ENCODE measurements at places on chromosomes 2 and 18.

DNA sequence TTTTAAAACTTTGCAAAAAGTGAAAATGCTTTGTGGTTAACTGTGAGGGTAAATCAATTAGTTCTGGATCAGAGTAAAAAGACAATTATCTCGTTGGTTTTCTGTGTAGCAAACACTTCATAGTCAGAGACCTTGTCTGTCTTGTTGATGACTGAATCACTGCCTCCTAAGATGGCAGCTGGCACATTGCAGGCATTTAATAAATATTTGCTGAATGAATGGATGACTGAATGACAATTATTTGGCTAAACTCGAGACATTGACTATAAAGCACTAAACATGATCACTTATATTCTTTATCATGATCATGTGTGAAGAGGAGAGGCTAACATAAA is 96.2 kb downstream of the MAIP1 start:
- DNase-seq, result no peak

DNA sequence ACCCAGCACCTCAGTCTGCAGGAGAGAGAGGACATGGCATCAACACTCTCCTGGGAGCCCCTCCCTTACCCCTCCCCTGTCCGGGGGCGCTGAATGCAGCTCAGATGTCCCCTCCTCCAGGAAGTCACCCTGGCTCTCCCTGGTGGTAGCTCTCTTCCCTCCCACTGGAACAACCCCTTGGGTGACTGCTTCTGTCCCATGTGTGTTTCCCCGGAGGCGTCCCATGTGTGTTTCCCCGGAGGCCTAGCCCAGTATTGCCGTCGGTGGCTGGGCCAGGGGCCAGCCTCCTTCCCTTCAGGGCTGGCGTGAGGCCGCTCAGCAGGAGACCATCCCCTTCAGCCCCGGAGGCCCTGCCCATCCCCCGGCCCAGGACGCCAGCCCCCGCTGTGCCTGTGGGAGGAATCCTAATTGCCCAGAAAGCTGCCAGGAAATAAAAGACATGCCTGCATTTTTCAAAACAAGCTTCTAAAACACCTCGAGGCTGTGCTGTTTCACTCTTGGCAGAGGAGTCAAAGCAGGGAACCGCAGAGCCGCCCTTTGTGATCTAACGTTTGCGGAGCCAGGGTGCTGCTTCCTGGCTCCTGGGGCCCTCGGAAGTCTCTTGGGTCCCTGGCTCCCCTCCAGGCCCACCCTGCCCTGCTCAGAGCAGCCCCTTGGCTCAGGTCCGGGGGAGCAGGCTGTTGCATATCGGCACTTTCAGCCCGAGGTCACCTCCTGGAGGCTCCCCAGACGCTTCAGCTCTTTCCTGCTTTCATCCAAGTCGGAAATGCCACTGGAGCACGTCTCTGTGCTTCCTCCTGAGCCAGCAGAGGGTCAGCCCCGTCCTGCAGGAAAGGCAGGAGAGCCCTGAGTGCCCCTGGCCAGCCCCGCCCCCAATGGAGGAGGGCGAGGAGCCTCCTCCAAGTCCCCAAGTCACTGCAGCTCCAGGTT is 11.4 kb downstream of the SNED1 start:
- DNase-seq, result peak; percentile 75

DNA sequence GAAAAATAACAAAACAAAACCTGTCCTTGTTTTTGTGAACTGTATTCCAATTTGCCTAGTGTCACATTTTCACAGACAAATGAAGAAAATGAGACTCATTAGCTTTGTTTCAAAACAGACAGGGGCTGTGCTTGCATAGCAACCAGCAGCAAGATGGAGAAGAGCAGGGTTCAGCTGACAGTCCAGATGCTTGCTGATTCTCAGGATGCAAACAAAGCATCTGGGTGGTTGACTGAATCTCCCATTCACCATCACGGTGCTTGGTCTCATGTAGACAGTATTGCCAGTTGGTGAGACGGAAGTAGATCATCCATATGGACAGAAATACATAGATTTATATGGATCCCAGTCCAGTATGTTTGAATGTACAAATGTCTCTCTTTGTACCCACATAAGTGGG is 326.8 kb downstream of the CCDC85A start:
- no peak for DNase-seq

DNA sequence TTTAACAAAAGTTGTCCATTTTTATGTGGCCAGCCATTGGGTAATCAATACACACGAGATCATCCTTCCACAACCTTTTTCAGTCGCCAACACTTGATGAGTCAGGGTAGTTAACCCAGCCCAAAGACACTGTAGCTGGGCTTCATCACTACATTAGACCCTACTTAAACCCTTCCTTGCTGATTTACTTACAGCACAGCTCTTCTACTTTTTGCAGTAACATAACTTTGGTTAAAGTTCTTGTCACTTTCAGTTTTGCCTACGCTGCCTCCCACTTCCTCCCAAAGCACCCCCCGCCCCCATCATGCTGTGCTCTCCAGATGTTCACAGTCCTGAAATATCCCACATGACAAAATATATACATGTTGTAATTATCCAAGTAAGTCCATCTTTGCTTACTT is 103.6 kb downstream of the CDK15 start:
- DNase-seq, result no peak

GRCh38 chr2:216956820-216957493 is 97.1 kb upstream of the TNP1 start:
- no peak for DNase-seq

DNA sequence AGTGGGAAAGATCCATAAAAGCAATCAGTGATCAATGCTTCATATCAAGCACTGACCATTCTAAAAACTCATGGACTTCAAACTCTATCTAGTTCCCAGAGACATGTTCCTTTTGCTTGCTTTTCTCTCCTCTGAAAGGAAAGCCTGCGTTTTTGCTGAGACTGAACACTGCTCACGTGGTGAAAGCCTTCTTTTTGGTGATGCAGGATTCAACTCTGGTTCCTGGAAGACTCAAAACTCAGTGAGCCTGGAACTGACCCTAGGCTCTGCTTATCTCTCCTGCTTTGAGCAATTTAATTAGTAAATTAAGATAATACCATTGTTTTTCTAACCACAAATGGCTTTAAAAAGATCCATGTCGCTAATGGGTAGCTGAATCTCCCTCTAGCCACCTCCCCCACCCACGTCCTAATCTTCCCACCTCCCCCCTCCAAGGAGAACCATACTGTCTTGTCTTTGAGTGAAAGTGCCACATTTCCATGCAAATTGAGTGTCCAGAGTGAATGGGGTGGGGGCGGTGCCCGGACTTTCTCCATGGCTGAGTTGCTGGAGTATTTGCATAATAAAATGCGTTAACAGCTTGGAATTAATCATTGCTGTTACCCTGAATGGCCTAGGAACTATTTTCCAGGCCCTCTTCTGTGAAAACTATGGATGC is 130.5 kb downstream of the BCL11A start:
- no peak for DNase-seq

- DNase-seq, result no peak
Observed at GRCh38 chr18:23879126-23879525, 135.4 kb upstream of the TTC39C start.

GRCh38 chr2:97868986-97869721 is 126.6 kb downstream of the TMEM131 start:
- peak; percentile 79 for DNase-seq

- DNase-seq, result no peak
Observed at GRCh38 chr2:45494275-45494977, 116.6 kb downstream of the SRBD1 start.

GRCh38 chr2:236919209-236919608 is 166.5 kb upstream of the COPS8 start:
- DNase-seq, result no peak

DNA sequence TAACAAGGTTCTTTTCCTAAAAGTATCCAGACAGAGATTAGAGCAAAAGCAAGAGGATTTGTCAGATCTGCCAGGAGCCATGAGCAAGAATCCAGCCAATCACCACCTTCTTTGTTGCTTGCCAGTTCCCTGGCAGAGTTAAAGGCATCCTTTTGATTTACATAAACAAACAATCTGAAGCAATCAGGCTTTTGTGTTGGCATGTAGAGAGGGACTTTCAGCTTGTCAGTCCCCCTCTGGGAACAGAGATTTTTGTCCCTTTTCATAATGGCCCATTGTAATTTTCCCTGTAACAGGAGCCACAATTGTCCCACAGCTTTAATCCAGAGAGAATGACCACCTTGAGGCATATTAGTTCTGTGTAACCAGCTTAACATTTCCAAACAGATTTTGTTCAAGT is at the start of gene ERMN:
ERMN (minus strand) TSS at position 39 of the 400 bp plus-strand sequence. CDS start 182 bp downstream, outside the sequence.
- no peak for DNase-seq

- DNase-seq, result peak; percentile 43
Observed at GRCh38 chr2:129755786-129756185, 223.7 kb upstream of the RAB6C start.

GRCh38 chr2:165725421-165725820 is 68.6 kb downstream of the GALNT3 start:
- DNase-seq, result no peak

GRCh38 chr2:71941726-71942525 is 205.7 kb downstream of the CYP26B1 start:
- DNase-seq, result peak; percentile 49

- no peak for DNase-seq
Observed at GRCh38 chr2:241559323-241560161, 997 bp downstream of the BOK start.

DNA sequence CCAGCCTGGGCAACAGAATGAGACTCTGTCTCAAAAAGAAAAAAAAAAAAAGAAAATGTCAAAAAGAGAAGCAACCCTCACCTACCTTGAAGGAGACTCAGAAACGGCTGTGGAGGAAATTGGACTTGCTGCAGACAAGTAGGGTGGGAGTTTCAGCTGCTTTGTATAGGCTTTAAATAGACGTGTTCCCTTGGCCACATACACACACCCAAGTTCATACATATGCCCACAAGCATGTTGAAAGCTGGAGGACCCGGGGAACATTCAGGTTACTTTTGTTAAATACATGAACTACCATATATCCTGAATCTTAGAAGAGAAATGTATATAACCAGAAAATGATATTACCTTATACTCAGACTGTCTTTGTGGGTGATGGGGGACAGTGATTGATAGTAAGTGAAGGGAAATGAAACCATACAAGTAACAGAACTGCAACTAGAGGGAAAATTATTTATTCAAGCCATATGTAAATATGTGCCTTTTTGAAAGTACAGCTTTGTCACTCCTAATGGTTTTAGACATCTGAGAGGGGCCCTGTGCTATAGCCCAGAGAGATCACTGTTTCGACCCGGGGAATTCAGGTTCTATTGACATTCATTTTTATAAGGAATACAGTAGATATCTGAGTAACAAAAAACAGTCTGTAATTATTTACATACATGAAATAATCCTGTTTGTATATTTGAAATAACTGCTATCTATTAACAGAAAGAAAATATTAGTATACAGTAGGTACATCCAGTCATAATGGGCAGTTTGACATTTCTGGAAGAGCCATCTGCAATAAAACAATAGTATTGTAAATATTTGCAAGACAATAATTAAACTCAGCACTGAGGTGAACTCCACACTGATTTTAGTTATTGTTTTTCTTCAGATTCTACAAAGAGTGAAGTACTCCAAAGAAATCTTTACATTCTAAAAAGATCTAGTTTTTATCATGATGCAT is 48.0 kb upstream of the TGIF1 start:
- DNase-seq, result no peak

DNA sequence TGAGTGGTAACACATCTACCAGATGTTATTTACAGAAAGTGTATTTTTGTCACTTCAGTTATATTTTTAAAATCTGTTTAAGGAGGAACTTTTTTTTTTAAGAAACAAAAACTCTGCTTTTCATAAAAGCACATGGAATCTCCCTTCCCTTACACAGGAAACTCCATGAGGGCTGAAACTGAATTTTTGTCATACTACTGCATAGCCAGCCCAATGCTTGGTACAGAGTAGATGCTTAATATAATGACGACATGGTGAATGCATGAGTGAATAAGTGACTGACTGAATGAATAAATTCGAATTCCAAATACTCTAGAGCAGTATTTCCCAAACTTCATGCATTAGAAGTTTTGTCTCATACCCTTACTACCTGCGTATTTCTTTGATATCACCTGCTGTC is 86.5 kb downstream of the ROCK2 start:
- DNase-seq, result no peak

DNA sequence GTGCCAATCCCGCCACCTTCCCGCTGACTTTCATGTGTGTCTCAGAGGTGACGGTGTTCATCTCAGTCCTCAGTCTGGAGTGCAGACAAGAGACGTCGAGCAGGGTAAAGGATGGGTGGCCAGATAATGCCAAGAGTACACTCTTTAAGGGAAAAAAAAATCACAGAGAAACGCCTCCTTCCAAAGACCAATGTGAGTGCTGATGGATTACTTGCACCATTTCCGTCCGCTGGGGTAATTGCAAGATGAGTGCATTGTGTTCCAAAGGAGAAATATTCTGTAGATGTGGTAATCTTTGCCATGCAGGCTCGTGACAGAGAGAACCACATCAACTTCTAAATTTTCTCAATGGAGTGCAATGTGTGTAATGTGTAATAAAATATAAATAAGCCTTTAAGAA is 81.0 kb downstream of the KLHL29 start:
- no peak for DNase-seq

GRCh38 chr2:240911641-240912265 is 5.6 kb downstream of the CROCC2 start:
- DNase-seq, result no peak

DNA sequence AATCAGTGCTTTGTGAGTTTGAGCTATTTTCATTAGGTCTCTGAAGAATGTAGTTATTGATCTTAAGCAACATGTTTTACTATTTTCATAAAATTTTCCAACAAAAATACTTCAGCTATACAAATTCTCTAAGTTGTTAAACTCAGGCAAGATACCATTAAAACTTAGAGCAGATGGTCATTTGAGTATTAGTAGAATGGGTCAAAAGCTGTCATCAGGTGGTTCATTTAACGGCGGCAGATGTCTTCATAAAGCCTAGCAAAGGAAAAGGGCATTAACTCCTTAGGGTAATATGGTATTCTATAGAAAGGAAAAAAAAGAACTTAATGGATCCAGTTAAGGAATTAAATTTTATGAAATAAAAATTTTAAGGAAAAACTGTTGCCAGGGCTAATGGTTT is 19.2 kb downstream of the MIB1 start:
- no peak for DNase-seq

DNA sequence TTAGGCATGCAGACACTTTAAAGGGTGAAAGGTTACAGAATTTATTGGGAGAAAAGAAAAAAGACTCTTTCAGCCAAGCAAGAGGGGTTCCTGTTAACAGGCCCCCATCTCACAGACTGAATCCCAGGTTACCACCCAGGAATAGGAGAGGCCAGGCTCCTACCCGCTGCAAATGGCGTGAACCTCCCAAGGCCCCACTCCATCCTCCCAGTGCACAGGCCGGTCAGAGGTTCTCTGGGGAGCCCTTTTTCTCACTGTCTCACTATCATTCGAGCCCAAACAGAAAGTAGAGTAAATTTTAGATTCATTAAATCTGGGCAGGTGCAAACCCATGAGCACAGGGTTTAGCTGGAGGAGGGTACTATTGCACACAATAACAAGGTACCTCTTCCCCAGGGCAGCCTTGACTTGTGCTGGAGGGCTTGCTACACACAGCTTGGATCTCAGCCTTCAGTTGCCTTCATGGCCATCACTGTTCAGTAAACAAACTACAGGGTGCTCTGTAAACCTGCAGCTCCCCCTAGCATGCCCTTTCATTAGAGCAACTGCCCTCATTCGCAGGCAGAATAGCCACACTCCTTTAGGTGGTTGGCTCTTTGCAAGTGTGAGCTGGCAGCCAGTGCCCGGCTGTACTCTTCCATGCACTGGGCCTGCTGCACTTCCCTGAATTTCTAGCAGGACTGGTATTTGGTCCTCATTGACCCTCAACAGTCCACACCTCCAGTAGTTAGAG is 7.3 kb upstream of the PLEK start:
- DNase-seq, result no peak

- DNase-seq, result no peak
Observed at GRCh38 chr18:22230471-22230945, 61.1 kb downstream of the GATA6 start.

GRCh38 chr2:210460322-210461227 is 16.0 kb downstream of the LANCL1 start:
- no peak for DNase-seq
